Lower leg skin (tissue), 4 donors: ENCODE measurements at places on chromosomes 12 and 14.

- no peak for DNase-seq
Measured at GRCh38 chr12:26434299-26435068, 239.1 kb downstream of the SSPN start.

DNA sequence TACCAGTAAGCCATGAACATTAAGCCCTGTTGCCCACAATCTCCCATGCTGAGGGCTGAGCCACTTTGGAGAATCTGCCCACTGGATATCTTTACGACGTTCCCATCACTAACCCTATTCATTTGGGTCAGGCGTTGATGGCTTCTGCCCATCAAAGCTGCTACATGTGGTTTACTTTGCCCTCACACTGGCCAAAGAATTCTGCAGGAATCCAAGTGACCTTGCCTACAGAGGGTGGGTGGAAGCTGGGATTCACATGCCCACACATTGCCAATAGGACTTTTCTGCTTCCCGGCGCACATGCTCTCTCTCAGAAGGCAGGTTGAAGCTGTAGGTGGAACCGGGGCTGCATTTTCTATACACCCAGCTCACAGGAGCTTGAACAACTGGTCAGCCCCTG is 28.3 kb downstream of the OAS2 start:
- DNase-seq = no peak

DNA sequence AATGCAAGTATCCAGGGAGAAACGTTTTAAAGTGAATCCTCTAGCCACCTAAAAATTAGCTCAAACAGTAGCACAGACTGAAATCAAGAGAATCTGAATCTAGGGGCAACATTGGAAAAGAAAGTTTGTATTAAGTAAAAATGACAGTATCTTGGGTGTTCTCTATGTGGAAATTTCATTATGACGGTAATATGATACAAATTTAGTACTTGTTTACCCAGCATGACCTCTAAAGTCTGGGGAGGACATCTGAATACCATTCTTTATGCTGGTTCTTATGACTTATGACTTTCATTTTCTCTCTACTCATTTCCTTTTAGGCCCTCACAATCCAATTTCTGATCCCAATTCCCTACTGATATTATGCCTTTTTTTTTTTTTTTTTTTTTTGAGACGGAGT is 14.0 kb downstream of the GTSF1 start:
- no peak for DNase-seq

DNA sequence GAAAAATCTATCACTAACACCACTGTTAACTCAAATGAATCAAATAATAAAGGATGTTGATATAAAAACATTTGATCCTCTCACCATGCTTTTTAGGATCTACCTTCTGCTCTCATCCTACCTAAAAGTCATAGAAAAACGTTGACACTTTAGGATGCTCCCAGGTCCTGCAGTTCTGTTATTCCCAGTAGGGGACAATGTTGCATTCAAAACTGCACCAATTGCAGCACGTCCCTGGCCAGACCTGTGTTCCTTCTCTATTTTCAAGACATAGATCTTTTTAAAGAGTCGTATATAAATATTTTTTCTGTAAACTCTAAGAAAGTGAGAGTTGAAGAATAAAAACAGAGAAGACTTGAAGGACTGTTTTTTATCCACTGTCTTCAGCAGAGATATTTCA is 8.8 kb downstream of the AICDA start:
- no peak for DNase-seq

DNA sequence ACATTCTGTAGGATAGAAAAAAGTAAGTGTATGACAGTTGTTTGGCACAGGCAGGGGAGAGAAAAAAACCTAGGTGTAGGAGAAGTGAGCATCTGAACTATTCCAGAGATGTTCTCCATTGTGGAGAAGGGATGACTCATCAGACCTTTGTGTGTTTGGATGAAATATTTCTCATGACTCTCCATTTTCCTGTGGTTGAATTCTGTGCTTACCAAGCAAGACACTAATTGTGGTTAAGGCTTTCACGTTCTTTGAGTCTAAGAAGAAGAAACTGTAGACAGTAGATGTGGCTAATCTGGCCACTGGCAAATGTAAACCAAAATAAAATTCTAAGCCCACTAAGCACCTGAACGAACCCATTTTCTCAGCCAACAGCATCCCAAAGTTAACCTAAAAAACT is 107.9 kb upstream of the GZMB start:
- no peak for DNase-seq

- DNase-seq = no peak
Measured at GRCh38 chr14:30928462-30928861, 54.1 kb downstream of the COCH start.

DNA sequence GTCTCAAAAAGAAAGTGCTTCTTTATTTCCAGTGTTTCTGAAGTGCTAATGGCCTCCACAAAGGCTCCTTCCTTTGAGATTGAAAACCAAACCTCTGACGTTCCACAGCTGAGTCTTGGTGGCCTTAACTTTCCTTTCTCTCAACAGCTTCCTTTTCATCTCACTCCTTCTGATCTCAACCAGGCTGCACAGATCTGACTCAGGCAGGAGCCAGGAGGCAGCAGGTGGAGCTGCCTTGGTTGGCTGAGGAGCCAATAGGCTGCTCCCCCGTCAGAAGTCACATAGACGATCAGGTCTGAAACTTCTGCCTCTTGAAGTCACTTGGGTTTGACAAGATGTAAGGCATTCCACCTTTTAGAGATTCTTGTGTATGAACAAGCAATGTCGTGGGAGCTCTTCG is 9.1 kb upstream of the KCNA5 start:
- no peak for DNase-seq

DNA sequence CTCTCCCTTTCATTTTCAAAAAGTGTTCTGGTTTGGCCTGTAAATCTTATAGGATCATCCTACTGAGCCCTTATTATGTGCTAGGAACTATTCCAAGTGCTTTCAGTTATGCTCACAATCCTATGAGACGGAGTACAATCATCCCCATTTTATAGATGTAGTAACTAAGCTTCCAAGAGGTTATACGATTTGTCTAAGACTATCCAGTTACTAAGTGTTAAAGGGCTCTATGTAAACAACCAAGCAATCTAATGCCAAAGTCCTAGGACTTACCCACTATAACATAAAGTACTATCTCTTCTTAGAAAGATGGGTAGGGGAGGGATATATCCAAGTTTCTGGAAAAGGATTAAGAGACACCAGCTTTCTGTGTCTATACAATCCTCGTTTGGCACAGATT is 6.7 kb downstream of the CFL2 start:
- DNase-seq = no peak

GRCh38 chr14:48957486-48957885 is 628.7 kb downstream of the RPS29 start:
- no peak for DNase-seq

DNA sequence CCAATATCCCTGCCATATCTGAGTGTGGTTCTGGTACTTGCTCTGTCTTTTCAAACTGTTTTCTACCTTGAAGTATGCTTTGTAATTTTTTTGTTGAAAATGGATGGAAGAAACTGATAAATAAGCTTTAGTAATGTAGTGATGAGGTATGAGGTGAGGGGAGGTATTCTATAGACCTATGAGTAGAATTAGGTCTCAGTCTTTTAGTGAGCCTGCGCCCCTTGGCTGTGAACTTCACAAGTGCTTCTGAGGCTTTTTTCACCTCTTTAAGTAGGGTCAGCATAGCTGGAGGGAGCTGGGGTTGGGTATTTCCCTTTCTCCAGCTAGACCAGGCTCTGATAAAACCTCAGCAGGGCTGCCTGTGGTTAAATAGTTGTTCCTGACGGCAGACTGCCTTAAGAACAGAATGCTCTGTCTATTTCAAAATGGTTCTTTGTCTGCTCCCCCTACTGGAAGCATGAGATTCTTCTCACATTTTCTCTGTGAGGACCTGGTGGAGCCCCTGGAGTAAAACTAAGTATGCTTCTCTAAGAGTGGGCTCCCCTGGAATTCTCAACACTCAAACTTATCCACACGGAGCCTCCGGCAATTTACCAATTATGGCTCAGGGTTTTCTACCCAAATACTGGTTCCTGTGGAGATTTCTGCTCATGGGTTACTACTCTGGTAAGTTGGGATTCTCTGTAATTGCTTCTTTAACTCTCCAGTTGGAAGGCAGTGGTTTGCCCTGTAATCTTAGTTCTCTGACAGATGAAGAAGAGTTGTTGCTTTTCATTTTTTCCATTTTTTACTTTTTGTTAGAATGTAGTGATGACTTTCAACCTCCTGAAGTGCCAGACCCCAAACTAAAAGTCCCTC is 13.1 kb downstream of the KRT5 start:
- peak; percentile 13 for DNase-seq

DNA sequence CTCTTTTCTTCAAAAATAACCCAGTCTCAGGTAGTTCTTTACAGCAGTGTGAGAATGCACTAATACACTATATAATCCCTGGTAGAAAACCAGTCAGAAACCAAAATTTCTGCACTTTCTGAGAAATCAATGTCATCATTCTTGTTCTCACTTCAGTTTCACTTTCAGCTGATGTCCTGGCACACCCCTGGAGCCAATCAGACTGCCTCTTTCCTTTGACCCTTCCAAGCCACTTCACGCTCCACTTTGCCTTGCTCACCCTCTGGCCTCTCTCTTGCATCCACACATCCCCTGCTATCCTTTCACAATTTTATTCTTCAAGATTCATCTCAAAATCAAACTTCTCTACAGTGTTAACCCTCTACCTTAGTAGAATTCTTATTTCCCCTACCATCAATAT is 181.1 kb downstream of the ASCL1 start:
- DNase-seq = no peak

DNA sequence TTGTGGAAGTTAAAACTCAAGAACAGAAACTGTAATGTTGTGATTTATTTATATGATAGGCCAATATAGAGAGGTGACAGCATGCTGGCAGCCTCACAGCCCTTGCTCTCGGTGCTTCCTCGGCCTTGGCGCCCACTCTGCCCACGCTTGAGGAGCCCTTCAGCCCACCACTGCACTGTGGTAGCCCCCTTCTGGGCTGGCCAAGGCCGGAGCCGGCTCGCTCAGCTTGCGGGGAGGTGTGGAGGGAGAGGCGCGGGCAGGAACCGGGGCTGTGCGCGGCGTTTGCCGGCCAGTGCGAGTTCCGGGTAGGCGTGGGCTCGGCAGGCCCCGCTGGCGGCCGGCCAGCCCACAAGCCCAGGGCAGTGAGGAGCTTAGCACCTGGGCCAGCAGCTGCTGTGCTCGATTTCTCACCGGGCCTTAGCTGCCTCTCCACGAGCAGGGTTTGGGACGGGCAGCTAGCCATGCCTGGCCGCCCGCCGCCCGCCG is 65.8 kb upstream of the SLC8A3 start:
- no peak for DNase-seq

DNA sequence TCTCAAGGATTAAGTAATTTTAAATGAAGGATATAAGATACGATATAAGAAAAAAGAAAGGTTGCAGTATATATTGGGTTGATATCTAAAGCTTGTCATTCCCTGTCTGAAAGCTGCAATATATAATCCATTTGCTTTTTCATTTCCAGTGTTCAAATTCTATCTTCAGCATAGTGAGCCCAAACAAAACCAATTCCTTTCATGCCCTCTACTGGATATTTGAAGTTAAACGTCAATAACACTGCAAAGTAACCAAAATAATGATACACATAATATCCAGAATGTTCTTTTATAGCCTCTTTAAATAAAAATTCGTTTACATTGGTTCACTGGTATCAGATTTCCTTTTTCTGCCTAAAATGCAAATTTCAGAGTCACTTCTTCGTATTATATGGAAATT is 64.5 kb upstream of the DAAM1 start:
- DNase-seq = no peak

GRCh38 chr14:21268617-21269251 is 508 bp downstream of the HNRNPC start:
- peak; percentile 51 for DNase-seq

DNA sequence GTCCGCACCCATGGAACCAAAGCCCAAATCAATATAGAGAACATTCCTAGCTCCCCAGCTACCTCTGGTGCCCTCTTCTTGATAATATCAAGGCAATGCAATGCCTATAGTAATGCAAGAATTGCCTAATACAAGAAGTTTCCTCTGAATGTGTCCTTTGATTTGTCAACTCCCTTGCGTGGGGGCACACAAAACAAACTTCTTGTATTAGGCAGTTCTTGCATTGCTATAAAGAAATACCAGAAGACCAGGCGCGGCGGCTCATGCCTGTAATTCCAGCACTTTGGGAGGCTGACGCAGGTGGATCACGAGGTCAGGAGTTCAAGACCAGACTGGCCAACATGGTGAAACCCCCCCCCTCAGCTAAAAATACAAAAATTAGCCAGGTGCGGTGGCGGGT is 10.4 kb upstream of the ITPK1 start:
- no peak for DNase-seq

DNA sequence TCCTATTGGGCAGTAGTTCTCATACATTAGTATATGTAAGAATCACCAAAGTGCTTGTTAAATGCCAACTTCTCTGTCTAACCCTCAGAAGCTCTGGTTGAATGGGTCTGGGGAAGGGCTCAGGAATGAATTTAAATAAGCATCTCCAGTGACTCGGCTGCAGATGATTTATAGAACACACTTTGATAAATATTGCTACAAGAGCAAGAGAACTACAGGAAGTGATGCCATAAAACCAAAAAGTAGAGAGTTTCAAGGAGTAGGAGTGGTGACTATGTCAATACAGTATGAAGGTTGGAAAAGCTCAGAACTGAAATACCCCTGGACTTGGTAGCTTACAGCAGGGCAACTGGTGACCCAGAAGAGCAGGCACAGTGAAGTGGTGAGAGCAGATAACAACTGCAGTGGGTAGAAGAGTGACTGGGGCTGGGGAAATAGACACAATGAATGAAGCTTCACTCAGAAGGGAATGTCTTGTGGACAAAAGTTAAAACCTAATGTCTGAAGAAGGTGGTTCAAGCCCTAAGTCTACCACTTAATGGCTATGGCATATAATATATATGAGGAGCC is 8.0 kb upstream of the PLEKHA5 start:
- DNase-seq = no peak

- no peak for DNase-seq
Measured at GRCh38 chr14:105087963-105088811, 23.0 kb upstream of the GPR132 start.

DNA sequence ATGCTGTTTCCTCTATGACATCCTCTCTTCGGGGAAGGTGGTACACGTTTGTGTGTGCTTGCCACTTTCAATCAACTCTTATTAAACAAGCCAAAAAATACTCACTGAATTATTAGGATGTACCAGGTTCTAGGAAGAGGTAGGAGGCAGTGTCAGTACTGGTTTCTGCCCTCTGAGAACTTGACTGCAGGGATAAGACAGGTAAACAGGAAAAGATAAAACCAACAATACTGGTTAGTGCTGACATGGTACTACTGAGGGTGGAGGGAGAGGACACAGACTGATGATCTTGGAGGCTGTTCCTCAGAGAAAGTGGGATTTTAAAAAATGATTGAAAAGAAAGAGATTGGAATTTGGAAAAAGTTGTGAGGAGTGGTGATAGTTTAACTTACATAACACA is 295.2 kb upstream of the PWP1 start:
- no peak for DNase-seq

DNA sequence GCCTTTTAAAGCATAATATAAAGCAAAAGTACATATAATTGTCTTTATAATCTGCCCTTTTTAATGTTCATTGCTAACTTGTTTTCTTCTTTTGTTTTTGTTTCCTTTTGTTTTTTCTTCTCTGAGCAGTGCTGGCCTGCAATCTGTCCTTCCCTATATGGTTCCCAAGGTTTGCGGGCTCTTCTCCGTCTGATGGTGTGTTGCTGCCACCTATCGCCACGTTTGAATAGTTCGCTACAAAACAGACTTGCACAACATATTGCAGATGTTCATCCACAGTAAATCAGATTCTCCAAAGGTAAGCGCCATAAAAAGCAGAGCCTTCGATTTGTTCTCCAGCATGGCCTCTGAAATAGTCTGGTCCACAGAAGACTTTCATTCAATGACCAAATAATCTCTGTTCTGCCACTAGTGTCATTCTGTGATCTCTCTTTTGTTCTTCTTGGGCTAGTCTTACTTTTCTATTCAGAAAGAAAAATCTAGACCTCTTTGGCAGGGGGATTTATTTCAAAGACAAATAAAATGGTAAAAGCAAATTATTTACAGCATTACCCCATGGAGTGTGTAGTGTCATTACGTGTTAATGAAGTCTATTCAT is 33.5 kb downstream of the C12orf50 start:
- DNase-seq = no peak
